Foreskin keratinocyte (primary cell): ENCODE measurements at places on chromosomes 7 and 10.

- no peak for DNase-seq
Measured at GRCh38 chr10:74650613-74651012, 175.8 kb upstream of the KAT6B start.

DNA sequence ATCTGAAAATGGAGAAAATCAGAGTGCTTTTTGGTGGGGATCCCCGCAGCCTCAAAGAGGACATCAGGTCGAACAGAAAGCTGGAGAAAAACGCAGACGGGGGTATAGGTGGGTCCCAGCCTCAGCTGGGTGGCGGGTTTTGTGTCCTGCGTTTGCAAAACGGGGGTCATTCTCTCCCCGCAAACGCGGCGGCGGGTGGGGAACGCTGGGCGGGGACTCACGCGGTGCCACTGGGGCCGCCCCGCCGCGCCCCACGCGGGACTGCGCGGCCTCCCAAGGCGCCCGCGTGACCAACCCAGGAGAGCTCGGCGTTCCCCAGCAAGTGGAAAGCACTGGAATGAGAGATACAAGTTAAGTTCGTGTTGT, 806 bp upstream of the VIPR2 start:
- DNase-seq: no peak

- no peak for DNase-seq
Measured at GRCh38 chr7:54880326-54880989, 121.4 kb upstream of the SEC61G start.

GRCh38 chr10:16968416-16969041, 151.3 kb upstream of the RSU1 start:
- peak; percentile 22 for DNase-seq

DNA sequence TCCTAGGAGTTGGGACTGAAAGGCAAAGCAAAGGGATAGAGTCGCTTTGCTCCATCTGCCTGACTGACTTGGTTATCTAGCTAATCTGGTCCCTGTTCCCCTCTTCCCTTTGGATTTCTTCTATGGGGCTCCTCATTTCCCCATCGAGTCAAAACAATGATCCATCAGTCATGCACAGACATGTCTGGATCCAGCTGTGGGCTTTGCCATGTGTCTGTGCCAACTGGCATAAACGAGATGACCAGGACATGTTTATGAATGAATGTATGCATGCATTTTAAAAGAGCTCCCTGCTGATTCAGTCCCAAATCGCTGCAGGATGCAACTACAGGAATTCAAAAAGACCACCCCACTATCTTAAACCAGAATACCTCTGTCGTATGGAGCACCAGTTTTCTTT, 122.0 kb downstream of the ARL4A start:
- no peak for DNase-seq

DNA sequence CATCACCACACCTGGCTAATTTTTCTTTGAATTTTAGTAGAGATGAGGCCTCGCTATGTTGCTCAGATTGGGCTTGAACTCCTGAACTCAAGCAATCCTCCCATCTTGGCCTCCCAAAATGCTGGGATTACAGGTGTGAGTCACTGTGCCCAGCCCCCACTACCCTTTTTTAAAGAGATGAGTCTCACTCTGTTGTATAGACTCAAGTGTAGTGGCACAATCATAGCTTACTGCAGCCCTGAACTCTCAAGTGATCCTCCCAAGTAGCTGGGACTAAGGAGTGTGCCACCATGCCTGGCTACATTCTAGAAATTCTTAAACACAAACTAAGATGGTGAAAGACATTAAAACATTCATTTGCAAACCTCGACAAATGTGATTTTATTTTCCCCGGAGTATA, 12.6 kb downstream of the SYPL1 start:
- DNase-seq: no peak

GRCh38 chr7:7738177-7738576, 19.8 kb upstream of the RPA3 start:
- no peak for DNase-seq

GRCh38 chr10:110540031-110540430, 27.5 kb upstream of the SMC3 start:
- no peak for DNase-seq

- no peak for DNase-seq
Measured at GRCh38 chr10:124316326-124316725, 102.4 kb downstream of the OAT start.

DNA sequence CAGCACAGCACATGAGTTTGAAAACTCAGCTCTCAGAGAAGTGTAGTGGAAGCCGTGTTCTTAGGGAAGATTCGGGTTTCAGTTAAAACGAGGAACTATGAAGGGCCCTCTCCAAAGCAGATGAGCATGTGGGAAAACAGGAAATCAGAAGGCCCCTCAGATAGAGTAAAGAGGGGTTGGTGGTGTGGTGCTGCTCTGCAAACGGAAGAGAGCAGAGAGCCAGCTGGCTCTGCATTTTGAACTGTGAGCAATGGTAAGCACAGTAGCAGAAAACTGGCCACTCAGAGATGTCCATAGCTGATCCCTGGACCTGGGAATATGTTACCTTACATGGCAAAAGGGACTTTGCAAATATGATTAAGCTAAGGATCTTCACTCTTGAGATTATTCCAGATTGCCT, 27.9 kb upstream of the CUL1 start:
- DNase-seq: no peak
